ENCODE measurements at places on chromosomes 16 and 17.

DNA sequence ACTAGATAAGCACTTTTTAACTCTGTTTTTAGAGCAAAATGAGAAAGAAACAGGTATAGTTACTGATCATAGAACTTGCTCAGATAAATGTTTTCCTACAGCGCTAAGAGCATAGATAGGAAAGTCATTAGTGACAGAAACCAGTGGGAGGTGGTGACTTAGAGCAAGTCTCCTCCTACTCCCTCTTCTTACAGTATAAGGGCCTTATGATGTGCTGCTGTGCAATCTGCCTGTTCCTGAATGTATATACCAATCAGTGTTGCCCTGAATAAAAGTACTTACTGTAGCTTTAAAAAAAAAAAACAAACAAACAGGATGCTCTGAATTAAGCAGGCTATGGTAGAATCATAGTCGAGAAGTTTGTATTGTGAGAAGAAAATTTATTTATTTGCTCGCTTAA is 23.3 kb upstream of the RASL10B start:
- DNase-seq: no peak

- DNase-seq: no peak
Measured at GRCh38 chr16:5541356-5541755, 443.8 kb upstream of the EEF2KMT start.

DNA sequence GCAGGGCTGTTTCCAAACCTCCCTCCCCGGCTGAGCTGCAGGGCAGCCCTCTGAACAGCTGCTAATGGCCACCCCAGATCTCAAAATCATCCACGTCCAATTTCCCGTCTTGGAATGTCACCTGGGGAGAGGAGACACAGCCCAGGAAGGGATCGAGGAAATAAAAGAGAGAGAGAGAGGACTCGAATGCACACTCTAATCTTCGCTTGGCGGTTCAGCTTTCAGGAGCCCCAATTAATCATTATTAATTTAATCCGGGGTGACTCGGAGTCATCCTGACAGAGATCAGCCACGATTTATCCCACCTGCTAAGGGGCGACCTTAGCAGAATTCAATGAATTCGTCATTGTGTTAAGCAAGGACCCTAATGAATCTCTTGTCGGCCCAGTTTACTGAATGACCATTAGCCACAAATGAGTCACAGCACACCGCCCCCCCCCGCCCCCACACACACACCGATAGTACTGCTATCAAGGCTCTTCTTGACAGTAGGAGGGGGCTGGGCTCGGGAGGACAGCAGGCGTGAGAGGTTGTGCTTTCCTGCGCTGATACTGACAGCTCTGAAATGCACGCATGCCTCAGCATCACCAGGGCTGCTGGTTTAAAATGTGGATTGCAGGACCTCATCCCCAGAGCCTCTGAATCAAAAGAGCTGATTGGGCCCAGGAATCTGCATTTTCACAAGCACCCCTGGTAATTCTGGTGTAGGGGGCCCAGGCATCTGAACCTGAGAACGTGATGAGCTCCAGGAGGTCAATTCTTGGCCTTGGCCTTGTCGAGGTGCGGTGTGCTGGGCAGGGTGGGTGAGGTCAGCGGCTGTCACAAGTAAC is 190.0 kb upstream of the CIBAR2 start:
- DNase-seq: no peak

GRCh38 chr17:8948462-8948861 is 17.0 kb downstream of the PIK3R5 start:
- no peak for DNase-seq

- DNase-seq: peak; percentile 90
Measured at GRCh38 chr16:84819644-84820304, at the start of gene CRISPLD2. CRISPLD2 (plus strand) TSS chr16:84819985; CDS start chr16:84838496, 18,511 bp downstream.

- no peak for DNase-seq
Measured at GRCh38 chr17:32518646-32519227, 31.9 kb downstream of the CDK5R1 start.

DNA sequence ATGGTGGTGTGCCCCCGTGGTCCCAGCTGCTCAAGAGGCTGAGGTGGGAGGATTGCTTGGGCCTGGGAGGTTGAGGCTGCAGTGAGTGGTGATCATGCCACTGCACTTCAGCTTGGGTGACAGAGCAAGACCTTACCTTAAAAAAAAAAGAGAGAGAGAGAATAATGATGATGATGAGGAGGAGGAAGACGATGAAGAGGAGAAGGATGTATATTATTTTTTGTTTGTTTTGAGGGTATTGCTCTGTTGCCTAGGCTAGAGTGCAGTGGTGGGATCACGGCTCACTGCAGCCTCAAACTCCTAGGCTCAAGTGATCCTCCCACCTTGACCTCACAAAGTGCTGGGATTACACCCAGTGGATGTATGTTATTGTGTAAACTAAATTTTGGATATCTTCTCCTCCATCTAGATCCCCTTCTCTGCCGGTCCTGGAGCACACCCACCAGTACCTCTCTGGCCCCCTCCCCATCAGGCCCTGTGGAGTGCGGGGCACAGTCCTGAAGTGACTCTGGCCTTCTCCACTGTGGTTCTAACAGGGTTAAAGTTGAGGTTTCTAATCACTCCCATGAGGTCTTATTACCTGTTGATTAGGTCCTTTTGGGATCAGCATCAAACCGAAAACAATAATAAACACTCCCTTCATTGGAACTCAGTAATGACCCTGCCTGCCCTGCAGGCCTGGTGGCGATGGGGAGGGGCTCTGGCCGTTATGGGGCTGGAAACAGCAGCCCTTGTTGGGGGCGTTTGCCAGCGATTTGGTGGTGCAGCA is 60.5 kb upstream of the ZFHX3 start:
- DNase-seq: no peak

DNA sequence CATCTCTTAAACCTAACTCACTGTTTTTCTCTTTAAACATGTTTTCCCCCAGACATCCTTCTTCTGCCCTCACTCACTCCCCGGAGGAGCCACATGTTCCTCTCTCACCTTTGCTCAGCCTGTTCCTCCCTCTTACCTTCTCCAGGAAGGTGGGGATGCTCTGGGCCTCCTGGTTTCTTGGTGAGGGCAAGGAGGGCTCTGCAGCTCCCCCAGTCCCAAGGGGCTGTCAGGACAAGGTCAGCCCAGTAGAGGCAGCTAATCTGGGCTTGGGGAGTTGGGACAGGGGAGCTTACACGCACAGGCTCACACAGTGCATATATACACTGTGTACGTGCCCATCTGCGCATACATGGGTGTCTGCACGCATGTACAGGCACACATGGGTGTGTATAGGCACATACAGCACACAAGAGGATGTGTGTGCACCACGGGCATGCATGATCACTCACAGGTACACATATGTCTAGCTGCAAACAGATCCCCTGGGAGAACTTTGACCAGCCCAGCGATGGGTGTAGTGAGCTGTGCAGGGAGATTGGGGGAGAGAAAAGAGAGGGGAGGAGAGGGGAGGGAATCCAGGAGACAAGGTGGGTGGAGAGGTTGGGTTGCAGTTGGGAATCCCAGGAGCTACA is 28.6 kb upstream of the SPNS3 start:
- no peak for DNase-seq

DNA sequence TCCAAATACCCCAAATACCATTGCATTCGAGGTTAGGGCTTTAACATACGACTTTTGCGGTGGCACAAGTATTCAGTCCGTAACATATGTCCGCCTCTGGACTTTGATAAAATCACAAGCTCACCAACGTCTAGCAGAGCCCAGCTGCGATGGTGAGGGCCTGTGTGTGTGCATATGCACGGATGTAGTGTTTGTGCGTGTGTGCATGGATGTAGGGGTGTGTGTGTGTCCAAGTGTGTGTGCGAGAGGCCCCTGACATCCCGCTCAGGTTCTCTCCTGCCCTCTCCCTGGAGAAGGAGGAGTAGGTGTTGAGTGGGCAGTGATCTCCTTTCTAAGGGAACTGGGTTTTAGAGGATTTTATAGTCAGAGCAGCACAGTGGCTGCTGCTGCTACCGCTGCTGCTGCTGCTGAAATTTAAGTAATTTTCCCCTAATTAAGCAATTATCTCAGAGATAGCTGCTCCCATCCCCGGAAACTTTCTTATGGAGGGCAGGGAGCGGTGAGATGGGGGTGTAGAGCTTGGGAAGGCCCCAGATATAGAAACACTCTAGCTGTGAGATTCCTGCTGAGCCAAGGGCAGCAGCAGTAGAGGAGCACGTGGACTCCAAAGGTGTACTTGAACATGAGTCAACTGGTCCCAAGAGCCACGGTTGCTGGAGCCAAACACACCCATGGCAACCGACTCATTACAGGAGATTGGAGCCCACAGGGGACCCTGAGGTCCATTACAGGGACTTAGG is 121.7 kb upstream of the SDK2 start:
- no peak for DNase-seq

DNA sequence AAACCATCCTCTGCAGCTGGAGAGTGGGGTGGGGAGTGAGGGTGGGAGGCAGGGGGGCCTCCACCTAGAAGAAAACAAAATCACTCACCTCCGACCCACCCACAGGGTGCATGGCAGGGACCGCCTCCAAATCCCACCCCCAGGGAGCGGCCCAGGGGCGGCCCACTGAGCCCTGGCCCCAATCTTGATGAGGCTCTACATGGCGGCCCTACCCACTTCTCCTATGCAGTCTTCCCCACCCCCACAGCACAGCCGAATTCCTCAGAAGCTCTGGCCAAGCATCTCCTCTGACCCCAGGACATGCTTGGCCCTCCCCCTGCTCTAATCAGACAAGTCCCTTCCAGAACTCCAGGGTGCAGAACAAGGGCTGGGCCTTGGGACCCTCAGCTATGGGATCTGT is 18.2 kb upstream of the FASN start:
- no peak for DNase-seq

- DNase-seq: no peak
Measured at GRCh38 chr17:42009170-42009569, 8.1 kb downstream of the DNAJC7 start.

GRCh38 chr16:56776562-56776961 is 46.6 kb downstream of the NUP93 start:
- DNase-seq: no peak

DNA sequence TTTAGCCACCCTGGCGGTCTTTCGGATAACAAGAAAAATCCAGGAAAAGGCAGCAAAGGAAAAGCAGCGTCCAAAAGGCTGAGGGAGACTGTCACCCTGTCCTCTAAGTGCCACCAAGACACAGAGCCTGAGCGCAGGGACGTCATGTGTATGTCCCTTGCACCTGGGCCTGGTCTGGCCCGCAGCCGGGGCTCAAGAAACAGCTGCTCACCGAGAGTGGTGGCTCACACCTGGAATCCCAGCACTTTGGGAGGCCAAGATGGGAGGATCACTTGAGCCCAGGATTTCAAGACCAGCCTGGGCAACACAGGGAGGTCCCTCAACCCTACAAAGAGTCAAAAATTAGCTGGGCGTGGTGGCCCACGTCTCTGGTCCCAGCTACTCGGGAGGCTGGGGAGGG is 9.2 kb upstream of the MEAK7 start:
- no peak for DNase-seq

Data from gastrocnemius medialis (tissue), 4 donors.